Spleen (tissue), 13 donors: ENCODE measurements at places on chromosomes 2 and 18. TPM values are rescaled to one million over a fixed set of nuclear protein-coding genes. Genes with fewer than 3 reads are reported as not detected.

ARHGEF33 gene
- total RNA-seq: 0.34 TPM

NT5C1B gene
- total RNA-seq: not detected

RGPD3 gene
- total RNA-seq: 1.4 TPM

LIMS3 gene
- total RNA-seq: 1.9 TPM

TMEM163 gene
- total RNA-seq: 2.4 TPM

CPLX4 gene
- not detected for total RNA-seq

NDUFAF7 gene
- 21.0 TPM for total RNA-seq

KCNG2 gene
- 3.2 TPM for total RNA-seq

CYB5A gene
- total RNA-seq: 58.3 TPM

ATP6V1B1 gene
- not detected for total RNA-seq

PKDCC gene
- 73.5 TPM for total RNA-seq

CNGA3 gene
- total RNA-seq: not detected

DPYSL5 gene
- total RNA-seq: not detected

PMS1 gene
- total RNA-seq: 28.0 TPM
